Stimulated activated CD8-positive, alpha-beta memory T cell treated with anti-CD3 and anti-CD28 coated beads, Interleukin-4, amount 100 ng/mL, for 4 hours (primary cell): ENCODE measurements at places on chromosomes 1 and 21.
A peak's percentile ranks its signal among the peaks of the same experiment; 100 is the strongest.

GRCh38 chr21:36917471-36918158, 48.9 kb downstream of the HLCS start:
- DNase-seq, result no peak

GRCh38 chr1:229856009-229856650, 210.9 kb upstream of the GALNT2 start:
- DNase-seq, result no peak

DNA sequence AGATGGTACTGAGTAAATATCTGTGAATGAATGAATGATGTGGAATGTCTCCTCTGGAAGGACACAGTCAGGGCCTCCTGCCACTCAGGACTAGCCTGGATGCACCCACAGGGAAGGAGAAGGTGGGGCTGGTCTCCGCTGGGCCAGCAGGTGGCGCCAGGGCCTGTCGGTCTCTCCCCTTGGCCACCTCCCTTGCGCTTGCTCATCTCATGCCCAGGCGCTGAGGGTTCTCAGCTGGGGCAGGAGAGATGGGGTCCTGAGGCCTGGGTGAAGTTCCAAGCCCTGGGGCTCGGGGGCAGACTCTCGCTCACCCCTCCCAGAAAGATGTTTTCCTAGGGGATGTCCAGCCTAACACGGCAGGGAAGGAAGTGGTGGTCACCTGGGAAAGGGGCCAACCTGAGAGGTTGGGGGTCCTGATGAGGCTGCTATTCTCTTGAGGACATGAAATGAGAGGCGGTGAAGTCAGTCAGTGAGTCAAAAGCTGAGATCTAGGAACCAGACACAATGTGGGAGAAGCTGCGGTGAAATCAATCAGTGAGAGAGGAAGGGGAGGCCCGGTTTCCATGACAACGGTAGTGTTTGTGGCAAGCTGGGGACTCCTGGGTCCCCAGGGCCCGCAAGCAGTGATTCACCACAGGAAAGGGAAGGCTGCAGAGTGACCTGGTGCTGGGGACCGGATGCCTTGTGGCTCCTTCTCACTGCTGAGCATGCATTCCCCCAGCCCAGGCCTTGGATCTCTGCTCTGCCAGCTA, 14.6 kb upstream of the MEX3A start:
- DNase-seq, result peak; percentile 84

DNA sequence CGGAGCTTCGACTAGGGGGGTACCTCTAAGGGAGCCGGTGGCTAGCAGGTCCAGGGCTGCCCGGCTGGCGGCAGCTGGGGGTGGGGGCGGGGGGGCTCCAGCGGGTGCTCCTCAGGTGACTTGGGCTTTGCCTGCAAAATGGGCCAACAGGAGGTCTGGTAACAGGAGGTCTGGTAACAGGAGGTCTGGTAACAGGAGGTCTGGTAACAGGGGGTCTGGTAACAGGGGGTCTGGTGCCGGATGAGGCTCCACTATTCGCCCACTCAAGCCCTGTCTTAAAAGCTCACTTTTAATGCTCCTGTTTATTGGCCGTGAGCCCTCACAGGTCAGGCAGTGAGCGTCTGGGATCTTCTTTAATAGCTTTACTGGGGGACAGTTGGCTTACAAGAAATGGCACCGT, 40.4 kb upstream of the ACTRT2 start:
- no peak for DNase-seq
